ENCODE measurements at places on chromosomes 2 and 18.

GRCh38 chr18:47986620-47987387 is 56.3 kb upstream of the SMAD2 start:
- DNase-seq: no peak

- no peak for DNase-seq
Observed at GRCh38 chr2:31337860-31338259, 76.7 kb downstream of the XDH start.

DNA sequence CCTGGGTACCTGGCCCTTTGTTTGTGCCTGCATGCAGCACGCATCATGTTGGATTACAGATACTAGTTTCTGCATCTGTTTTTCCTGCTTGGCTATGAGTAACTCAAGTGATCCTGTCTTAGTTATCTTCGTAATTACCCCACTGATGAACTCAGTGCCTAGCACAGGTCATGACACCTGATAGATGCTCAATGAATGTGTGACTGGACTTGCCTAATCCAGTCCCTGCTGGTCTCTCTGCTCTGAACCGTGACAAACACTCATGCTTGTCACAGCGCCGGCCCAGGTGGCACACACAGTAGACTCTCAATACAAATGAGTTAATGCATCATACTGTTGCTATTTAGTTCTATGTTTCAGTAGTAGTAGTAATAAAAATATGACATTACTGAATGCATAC is 31.2 kb upstream of the NTSR2 start:
- no peak for DNase-seq

GRCh38 chr2:160381425-160381951 is 112.1 kb downstream of the RBMS1 start:
- no peak for DNase-seq

GRCh38 chr2:8475349-8476031 is 206.4 kb upstream of the ID2 start:
- peak; percentile 36 for DNase-seq

- no peak for DNase-seq
Observed at GRCh38 chr2:241216211-241216761, 27.8 kb downstream of the ANO7 start.

DNA sequence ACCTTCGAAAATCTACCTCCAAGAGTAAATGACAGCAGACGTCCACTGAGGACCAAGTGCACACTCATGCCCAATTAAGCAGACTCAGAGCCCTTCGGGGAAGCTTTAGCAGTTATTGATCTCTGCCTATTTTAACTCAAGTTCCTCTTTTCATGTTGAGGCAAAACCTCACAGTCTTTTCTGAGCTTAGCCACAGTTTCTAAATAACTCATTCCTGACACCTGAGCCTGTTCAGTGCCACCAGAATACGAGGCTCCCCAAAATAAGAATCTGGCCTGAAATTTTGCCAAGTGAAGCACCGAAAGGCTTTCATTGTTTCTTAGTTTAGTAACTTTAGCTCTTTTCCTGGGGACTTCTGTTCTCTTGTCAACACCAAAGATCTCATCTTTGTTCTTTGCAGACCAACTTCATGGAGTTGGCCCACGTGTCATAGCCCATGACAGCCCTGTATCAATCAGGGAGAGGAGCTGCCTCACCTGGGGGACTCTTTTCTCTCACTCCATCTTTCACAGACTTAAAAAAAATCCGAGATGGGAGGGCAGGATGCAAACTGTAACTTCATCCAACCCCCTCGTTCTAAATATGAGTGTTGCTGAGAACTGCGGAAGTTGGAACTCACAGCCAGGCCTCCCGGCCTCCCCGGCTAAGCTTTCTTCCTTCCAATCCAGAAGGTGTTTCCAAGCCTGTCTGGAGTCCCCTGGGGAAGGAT is 22.2 kb downstream of the INPP5D start:
- DNase-seq: no peak

DNA sequence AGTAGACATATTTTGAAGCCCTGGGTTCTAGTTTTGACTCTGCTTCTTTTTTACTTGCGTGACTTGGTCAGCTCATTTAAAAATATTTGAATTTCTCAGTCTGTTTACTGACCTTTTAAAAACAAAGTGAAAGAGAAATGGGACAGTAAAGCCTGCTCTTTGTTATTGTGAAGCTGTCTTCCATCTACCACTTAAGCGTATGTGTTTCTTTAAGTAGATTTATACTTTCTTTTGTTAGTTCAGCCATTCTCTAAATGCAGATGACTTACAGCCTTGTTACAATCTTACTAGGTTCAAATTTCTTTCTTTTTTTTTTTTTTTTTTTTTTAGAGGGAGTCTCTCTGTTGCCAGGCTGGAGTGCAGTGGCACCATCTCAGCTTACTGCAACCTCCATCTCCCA is 79.5 kb downstream of the UBR3 start:
- no peak for DNase-seq

DNA sequence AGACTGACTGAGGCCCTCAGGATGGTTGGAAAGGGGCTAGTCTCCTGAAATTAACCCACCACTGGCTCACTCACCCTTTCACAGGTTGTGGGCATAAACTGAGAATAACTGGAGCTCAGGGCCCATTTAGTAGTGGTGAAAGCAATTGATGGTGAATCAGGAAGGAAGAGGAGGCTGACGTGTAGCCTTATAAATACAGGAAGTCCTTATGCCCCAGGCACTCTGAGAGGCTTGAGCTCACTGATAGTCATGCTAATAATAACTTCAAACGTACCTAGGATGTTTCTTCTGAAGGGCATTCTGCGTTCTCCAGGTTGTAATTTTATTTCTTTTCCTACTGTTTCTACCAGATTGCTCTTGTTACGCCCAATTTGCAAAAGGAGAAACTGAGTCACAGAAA is 328.4 kb downstream of the CLIP4 start:
- DNase-seq: no peak

DNA sequence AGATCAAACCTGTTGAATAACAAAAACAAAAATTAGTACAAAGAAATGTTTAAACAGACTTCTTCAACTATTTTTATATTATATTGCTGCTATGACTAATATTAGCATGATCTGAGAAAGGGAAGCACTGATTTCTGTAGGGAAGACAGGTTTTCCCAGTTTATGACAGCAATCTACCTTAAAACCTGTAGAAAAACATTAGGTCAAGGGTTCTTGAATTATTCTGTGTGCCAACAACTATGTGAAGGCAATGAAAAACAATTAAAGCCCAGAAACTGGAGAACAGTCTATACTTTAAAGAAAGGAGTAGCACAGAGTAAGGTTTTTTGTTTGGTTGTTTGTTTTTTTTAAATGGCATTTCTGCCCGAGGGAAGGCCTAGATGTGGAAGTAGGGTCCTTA is 23.3 kb downstream of the PUM2 start:
- DNase-seq: no peak

DNA sequence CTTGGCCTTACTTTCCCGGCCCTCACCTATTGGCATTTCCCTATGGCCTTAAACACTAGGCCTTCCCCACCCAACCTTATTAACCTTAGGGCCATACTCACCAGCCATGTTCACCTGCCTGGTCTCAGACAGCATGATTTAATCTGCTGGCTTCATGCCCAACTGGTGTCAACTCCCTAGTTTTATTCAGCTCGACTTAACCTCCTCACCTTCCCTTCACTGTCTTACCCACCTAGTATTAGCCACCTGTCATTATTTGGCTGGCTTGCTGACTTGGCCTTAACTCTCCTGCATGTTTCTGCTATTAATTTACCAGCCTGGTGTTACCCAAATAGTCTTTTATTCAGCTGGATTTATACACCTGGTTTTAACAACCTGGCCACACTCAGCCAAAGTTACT is 136.0 kb upstream of the ZSWIM2 start:
- DNase-seq: no peak

DNA sequence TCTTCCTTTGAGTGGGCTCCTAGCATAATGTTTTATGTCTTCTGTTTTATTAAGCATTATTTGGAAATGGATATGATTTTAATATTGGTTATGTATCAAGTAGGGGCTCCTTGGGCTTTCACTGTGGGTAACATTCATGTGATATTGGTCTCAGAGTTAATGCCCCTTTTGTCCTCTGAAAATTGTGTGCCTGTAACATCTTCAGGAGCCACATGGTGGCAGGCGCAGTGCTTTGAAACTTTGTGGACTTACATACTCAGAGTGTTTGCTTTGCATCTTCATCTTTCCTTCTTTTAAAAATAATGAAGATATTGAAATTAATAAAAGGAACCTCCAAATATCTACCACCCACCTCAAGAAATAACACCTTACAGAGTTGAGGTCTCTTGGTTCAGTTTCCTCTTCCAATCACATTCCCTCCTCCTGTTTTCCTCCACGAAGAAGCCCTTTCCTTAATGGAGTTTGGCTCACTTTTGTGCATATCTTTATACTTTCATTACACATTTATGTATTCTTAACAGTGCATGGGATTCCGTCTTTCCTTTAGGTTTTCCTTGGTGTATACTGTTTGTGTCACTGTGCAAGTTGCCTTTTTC is 73.5 kb downstream of the LIMS1 start:
- DNase-seq: peak; percentile 50

GRCh38 chr2:200159357-200159707 is 147.2 kb upstream of the SPATS2L start:
- no peak for DNase-seq

DNA sequence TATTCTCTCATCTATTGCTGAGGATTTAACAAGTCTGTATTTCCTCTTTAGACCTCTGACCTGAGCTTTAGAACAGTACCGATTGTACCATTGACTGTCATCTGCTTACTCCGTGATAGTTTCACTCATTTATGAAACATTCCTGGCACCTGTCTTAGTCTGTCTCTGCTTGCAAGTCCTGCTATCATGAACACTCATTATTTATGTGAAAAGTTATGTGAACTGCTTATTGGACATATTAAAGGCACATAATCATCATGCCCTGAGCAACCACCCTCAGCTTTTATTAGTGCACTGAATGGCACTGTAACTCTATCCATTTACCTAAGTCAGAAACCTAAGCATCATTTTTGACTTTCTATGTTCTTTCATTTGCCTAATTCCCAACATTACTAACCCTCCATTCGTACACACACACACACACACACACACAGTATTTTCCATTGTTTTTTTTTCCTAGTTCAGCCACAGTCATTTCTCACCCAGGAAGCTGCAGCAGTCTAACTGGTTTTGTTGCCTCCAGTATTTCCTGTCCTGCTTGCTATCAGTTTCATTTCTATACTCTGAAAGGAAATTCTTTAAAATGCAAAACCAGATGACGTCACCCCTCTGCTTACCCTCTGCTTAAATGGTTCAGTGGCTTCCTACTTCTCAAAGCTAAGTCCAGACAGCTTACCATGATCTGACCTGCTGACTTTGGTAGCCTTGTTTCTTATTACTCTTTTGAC is 146.1 kb downstream of the HAUS1 start:
- DNase-seq: peak; percentile 24

DNA sequence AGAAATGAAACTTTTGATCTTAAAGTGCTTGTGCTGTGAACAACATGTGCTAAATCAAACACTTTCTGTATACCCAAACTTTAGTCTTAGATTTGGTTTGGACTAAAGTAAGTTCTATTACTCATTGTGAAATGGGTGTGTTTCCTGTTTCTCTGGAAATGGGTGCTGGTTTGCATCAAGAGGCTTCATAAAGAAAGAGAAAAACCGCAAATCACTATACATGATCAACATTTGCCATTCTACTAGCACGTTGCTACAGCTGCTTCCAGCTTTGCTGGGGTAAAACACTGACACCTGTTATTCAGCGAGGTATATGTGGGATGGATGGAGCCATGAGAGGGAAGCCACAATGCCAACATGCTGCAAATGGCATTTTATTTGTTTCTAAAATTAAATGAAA is 547.0 kb upstream of the ACVR2A start:
- DNase-seq: peak; percentile 9

GRCh38 chr2:130920415-130921163 is 83.9 kb downstream of the ARHGEF4 start:
- DNase-seq: peak; percentile 54

GRCh38 chr2:154589514-154589913 is 109.0 kb upstream of the KCNJ3 start:
- no peak for DNase-seq

- no peak for DNase-seq
Observed at GRCh38 chr2:223041527-223042109, 10.4 kb upstream of the KCNE4 start.

DNA sequence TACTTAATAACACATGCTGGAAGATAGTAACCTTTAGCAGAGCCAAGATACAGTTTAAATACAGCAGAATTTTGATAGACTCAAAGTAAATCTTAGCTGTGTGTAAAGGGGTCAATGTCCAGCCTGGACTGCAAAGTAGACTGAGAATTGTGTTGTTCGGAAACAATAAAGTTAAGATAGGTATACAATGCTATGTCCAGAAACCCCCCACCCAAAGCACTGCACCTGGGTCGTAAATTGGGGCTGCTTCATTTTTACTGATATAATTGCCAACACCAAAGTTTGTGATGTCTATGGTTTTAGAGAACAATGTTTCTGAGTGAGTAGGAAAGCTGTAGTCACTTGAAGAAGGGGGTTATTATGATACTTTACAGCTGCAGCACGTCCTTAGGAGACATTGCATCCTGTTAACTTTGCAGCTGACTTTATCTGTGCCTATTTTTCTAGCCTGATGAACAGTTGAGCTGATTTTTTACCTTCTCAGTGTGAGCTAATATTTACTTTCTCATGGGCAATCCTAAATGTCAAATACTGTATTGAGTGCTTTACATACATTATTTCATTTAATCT is 4.3 kb upstream of the NCOA1 start:
- no peak for DNase-seq

DNA sequence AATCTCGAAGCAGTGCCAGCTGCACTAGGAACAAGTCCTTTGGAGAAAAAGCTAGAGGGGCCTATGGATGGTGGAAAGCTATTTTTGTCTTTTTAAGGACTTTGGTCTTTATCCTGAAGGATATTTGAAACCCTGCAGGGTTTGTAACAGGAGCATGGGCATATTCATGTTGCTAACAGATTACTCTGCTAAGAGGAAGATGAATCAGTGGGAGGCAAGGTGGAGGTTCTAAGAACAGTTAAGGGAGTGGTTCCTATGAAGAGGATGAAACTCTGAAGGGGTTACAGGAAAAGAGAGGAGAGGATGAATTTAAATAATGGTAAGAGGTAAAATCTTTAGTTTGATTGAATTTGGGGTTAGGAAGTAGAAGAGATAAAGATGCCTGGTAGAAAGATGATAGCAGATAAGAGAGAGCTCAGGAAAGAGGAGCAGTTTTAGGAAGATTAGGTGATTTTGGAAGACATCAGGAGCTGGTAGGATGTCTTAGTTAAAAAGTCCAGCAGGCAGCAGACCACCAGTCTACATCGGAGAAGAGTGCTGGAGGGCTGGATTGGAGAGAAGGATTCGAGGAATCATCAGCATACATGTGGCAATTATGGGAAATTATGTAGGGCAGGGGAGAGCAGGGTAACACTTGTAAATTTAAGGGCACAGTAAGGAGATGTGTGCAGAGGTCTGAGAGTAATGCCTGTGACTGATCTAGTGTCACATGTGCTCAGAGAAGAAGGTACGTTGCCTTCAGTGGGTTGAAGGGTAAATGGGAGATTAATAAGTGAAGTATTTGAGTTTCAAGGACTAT is 39.3 kb upstream of the C1GALT1C1L start:
- no peak for DNase-seq
